ENCODE measurements at places on chromosomes 5 and 9.
A peak's percentile ranks its signal among the peaks of the same experiment; 100 is the strongest.

DNA sequence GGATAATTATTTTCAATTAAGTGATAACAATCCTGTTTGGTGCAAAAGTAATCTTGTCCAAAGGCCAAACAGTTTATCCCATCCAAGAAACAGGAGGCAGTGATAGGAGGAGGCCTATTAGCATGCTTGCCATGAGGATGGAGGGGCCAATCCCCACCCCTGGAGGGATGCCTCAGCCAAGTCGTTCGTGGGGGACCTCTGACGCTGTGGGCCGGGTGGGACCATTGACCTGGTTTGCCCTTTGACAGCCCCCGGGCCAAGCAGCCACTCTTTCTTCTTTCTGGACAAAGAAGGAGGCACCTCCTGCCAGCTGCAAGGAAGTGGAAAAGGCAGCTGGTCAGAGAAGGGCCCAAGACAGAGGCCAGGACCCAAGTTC is 39.5 kb upstream of the GRHPR start:
- DNase-seq, result no peak

DNA sequence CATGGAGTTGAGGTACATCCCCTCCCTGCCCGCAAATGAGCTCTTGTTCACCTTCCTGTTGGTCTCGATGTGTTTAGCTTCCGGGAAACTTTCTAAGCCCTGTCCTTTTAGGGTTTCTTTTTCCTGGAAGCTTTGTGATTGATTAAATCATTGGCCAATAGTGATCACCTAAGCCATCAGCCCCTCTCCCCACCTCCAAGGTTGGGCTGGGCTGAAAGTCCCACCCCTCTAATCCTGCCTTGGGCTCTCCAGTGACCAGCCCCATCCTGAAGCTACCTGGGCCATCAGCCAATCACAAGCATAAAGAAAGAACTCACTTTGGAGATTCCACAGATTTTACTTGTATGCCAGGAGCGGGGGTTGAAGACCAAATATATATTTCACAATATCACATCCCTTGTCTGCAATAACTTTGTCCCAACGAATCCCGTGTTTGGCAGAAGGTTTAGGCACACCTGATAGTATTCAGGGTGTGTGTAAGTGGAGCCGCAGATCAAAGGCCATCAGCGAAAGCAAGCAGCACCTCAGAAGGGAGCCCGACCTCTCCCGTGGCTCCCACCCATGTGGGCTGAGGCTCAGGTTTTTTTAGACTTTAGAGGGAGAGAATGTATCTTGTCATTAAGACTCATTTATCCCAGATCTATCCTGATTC is 20.4 kb downstream of the ROPN1L start:
- DNase-seq, result no peak

- no peak for DNase-seq
Measured at GRCh38 chr5:80712919-80713318, 58.1 kb upstream of the DHFR start.

DNA sequence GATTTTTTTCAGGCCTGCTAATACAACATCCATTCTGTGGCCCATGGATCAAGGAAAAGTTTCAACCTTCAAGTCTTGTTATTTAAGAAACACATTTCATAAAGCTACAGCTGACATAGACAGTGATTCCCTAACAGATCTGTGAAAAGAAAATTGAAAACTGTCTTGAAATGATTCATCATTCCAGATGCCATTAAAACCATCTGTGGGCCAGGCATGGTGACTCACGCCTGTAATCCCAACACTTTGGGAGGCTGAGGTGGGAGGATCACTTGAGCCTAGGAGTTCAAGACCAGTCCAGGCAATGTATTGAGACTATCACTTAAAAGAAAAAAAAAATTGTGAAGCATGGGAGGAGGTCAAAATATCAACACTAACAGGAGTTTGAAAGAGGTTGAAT is 6.0 kb downstream of the RAPGEF6 start:
- no peak for DNase-seq

- no peak for DNase-seq
Measured at GRCh38 chr5:76331126-76331525, 72.0 kb upstream of the IQGAP2 start.

GRCh38 chr5:136769093-136769492 is 403.7 kb upstream of the TRPC7 start:
- no peak for DNase-seq

- no peak for DNase-seq
Measured at GRCh38 chr5:133962131-133962530, 6.3 kb downstream of the C5orf15 start.

GRCh38 chr5:156241266-156241665 is 85.7 kb upstream of the SGCD start:
- DNase-seq, result no peak

GRCh38 chr5:125186911-125187375 is 440.5 kb upstream of the ZNF608 start:
- DNase-seq, result no peak

GRCh38 chr9:115694991-115695390 is 458.6 kb upstream of the PAPPA start:
- no peak for DNase-seq

DNA sequence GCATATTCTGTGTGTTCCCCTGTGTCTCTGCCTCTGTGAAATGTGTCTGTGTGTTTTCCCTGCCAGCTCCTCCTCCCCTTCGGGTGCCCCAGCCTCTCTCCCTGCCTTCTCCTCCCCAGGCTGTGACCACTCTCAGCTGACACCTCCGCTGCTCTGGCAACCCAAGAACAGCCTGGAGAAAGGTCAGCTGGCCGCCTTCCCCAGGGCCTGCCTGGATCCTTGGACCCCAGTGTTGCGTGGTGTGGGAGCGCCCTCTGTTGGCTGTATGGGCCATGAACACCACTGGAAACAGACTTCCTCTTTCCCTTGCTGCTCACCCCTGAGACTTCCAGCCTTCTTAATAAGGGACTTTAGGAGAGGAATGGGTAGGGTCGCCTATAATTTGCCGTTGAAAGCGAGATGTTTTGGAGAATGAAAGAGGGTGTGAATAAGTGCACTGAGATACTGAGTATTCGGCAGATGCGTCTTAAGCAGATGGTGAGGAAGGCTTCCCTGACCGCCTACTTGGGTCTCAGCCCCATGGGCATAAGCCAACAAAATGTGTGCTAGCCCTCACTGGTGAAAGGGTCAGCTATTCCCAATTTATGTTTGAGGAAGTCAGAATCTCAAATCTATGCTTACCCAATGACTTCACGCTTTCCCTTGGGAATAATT is 114.9 kb upstream of the TRIM32 start:
- DNase-seq, result peak; percentile 46

- DNase-seq, result no peak
Measured at GRCh38 chr5:137453483-137454080, 45.5 kb downstream of the SPOCK1 start.

DNA sequence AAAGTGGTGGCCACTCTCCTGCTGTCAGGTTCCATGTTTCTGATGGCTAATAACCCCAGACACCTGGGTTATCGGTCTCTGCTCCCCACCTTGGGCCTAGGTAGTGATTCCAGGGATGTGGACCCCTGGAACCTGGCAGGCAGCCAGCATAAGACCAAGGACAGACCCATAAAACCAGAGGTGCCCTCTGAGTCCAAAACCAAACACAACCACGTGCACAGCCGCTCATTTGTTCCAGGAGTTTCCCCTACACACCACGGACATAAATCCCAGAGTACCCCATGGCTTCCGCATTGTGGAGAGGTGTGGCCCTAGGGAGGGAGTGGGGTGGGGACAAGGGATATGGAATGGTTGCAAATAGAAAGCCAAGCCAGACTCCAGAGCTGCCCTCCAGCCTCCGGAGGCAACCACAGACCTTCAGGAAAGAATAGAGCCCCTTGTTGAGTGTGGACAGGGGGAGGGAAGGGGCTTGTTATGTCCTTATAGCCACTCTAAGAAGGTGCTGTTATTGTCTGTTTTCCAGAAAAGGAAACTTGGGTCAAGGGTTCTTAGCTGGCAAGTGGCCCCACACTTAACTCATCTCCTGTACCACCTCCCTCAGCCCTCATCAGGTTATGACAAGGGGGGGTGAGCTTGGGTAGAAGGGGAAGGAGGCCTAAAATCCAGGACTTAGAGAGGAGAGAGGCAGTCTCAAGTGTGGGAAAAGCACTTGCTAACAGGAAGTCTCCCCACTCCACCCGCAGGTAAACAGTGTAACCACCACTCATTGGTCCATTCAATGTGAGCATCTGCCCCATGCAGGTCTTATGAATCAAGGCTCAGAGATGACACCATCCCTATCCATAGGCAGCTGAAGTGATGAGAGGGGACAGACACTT is 23.6 kb upstream of the CYSTM1 start:
- DNase-seq, result no peak

DNA sequence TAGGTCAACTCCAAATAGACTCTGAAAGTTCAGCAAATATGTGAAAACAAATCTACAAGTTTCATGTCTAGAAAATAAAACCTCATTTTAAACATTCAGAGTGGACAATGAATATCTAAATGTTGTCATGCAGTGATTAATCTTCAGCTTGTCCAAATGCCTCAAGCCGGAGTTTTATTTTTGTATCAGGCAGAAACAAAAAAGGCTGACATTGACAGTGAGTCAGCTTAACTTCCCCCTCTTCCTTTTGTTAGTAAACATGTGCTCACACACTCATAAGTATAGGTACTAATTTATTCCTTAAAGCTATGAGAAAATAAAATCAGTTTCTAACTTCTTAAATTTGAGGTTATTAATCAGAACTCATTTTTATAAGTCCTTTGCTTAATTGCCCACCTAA is 467.9 kb upstream of the DAB2 start:
- no peak for DNase-seq

DNA sequence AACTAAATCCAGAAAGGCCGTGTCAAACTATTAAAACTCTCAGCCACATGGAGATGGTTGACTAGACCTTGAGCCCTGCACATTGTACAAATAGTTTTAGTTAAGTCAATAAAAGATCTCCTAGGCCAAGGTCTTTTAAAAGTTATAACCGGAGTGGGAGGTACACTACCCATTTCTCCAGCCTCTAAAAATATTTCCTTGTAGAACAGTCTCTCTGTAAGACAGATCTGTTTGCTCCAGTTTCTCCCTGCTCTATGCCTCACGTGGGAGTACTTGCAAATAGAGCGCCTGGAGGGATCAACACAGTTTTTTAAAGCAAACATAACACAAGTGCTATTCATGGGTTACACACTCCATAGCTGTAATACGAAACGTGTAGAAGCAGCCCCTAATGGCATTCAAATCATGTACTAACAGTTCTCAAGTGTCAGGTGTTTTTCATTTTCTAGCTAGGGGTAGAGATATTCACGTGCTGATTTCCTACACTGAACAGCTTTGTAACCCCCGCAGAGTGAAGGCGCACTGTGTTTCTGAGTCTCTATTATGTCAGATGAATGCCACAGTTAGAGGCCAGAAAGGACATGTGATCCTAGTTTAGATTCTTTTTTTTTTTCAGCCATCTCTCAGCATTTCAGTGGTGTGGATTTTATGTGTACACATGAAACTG is 703.4 kb upstream of the GRAMD2B start:
- DNase-seq, result peak; percentile 82

- no peak for DNase-seq
Measured at GRCh38 chr5:136055612-136056309, 27.0 kb downstream of the TGFBI start.

- no peak for DNase-seq
Measured at GRCh38 chr9:108383796-108384195, 472.0 kb downstream of the ACTL7B start.

- no peak for DNase-seq
Measured at GRCh38 chr5:15001517-15001916, 129.9 kb upstream of the ANKH start.

DNA sequence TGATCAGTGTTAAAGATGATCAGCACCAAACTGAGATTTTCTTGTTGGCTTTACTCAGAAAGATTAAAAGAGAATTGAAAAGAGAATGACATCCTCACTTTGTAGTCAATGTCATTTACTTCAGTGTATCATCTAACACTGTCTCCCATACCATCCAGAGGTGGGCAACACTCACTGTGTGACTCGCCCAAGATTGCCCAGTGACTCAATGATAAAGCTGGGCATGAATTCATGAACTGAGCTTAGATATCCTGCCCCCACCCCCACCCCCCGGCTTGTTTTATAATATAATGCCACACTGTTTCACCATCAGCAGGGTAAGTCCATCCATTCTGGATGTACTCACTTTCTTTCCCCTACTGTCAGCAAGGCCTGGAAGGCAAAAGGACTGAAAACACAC is 242.2 kb downstream of the FAM114A2 start:
- DNase-seq, result no peak

GRCh38 chr9:35951736-35952135 is 6.2 kb downstream of the OR2S2 start:
- DNase-seq, result no peak

DNA sequence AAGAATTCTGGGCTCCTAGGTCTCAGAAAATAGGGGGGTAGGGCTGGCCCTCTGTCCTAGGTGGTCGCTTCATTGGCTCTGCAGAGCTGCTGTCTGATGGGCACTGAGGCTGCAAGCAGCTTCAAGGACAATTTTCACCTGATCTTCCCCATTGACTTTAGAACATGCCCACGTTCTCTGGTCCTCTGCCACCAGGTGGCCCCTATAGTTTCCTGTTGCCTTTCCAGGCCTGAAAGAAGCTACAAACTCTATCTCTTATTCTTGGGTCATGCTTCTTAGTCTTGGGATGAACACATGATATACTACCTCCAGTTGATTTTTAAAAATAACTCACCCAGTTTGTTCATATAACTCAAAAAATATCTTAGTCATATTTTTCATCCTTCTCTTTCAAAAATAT is 26.3 kb downstream of the SPZ1 start:
- DNase-seq, result no peak

GRCh38 chr5:153610811-153611210 is 120.3 kb downstream of the GRIA1 start:
- DNase-seq, result no peak

- peak; percentile 25 for DNase-seq
Measured at GRCh38 chr9:87337335-87338087, 160.2 kb upstream of the DAPK1 start.

GRCh38 chr9:21831841-21832509 is 29.5 kb downstream of the MTAP start:
- DNase-seq, result no peak

DNA sequence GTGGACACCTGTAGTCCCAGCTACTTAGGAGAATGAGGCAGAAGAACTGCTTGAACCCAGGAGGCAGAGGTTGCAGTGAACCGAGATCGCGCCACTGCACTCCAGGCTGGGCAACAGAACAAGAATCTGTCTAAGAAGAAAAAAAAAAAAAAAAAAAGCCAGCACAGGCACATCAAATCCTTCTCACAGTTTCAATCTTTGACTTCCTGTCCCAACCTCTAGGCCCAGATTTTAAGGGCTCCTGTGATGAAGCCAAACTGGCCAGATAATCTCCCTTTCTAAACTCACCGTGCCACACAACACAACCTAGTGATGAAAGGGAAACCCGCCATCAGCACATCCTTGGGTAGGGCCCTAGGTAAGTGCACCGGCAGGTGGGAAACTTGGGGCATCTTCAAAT is 58.1 kb downstream of the ROR2 start:
- DNase-seq, result no peak

- no peak for DNase-seq
Measured at GRCh38 chr5:68379275-68380036, 163.9 kb downstream of the PIK3R1 start.
